Stimulated activated CD8-positive, alpha-beta memory T cell treated with anti-CD3 and anti-CD28 coated beads, Interleukin-15, amount 100 ng/mL, for 48 hours (primary cell): ENCODE measurements at places on chromosomes 1 and 21.

DNA sequence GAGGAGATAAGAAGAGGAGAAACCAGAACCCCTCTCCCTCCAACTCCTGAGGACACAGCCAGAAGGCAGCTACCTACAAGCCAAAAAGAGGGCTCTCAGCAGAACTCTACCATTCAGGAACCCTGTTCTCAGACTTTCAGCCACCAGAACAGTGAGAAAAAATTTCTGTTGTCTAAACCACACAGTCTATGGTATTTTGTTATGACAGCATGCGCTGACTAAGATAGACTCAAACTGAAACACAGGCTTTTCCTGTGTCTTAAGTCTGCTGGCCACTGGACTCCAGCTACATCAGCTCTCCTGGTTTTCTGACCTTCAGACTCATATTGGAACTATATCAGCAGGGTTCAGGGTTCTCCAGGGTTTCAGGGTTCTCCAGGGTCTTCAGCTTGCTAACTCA lies 126.5 kb upstream of the TNFSF4 start:
- no peak for DNase-seq

GRCh38 chr1:66777831-66778230 lies 23.2 kb downstream of the INSL5 start:
- DNase-seq, result no peak

DNA sequence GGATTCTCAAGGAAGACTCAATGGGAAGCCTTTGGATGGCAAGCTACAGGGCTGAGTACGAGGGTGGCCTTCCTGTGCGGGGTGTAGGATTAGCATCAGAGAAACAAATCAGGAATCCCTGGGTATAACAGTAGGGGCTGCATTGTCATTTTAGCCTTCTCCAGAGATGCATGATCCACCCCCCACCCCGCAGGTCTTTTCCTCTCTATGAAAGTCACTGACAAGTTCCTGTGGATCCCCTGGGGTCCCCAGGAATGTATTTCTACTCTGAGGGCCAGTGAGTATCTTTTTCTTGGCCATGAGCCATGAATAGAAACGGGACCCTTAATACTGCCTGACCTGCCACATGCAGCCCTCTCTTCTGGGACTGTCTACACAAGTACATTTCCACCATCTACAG lies 473.0 kb upstream of the VAMP3 start:
- no peak for DNase-seq

- DNase-seq, result peak; percentile 49
Measured at GRCh38 chr21:41068967-41069642, 98.9 kb upstream of the BACE2 start.

DNA sequence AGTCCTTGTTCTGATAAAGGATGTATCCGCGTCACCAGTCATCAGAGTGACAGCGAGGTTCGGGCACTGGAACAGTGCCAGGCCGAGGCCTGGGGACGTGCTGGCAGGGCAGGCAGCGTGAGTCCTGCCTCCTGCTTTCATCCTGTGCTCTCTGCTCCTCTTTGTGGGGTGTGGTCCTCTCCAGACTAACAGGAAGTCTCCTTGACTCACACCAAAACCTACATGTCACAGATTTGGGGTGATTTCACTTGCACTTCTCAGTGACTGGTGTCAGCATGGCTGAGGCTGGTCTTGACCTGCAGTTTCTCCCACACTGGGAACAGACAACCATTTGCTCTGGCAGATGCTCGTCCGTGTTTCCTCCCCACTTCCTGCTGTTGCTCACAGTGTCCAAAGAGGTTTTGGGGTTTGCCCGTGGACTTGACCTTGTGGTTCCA lies 8.8 kb upstream of the NLRP3 start:
- DNase-seq, result peak; percentile 63

DNA sequence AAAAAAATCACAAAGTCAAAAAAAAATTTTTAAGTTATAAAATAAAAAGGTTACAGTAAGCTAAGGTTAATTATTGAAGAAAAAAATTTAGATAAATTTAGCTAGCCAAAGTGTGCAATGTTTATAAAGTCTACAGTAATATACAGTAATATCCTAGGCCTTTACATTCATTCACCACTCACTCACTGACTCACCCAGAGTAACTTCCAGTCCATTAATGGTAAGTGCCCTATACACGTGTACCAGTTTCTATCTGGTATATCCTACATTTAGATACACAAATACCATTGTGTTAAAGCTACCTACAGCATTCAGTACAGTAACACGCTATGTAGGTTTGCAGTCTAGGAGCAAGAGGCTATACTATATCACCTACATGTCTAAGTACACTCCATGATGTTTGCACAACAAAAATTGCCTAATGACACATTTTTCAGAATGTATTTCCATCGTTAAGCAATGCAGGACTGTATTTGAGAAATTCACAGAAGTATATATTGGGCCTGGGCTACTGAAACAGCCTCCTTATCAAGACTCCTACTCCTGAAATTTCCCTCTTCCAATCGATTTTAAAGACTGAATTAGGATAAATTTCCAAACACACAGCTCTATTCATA lies 155.1 kb downstream of the COP1 start:
- no peak for DNase-seq

GRCh38 chr1:21854090-21854750 lies 42.2 kb downstream of the LDLRAD2 start:
- no peak for DNase-seq

- DNase-seq, result no peak
Measured at GRCh38 chr1:198577444-198577843, 37.0 kb upstream of the ATP6V1G3 start.

DNA sequence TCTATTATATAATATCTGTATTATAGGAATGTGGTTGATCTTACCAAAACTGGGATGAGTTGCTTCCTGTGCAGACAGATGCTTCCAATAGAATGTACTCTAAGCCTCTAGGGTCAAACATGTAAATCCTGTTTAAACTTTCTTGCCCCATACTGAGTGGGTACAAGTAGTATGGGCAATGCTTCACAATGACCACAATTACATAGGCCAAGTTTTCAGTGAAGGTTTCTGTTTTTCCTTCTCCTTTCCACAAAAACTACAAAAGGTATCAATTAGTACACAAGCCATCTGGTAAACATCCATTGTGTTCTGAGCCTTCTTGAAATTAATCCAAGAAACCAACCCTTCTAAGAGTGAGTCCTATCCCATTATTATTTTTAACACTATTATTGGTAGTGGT lies 16.8 kb downstream of the OTUD7B start:
- DNase-seq, result no peak

DNA sequence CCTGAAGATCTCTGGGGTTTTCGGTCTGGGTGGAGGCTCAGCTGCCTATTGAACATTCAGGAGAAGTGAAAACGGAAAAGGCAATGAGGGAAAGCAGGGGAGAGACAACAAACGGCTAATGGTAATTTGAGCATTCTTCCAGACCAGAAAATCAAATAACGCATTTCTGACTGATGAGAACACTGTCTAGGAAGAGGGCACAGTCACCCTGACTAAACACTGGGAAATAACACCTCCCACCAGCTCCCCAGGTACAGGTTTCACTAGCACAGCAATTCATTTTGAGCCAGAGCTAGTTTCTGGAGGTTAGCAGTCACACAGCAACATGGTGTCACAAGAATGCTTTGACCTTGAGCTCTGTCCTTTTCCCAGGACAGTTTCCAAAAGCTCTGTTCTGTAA lies 21.1 kb downstream of the NCF2 start:
- DNase-seq, result no peak

GRCh38 chr21:31371715-31372470 lies 27.8 kb upstream of the TIAM1 start:
- no peak for DNase-seq

DNA sequence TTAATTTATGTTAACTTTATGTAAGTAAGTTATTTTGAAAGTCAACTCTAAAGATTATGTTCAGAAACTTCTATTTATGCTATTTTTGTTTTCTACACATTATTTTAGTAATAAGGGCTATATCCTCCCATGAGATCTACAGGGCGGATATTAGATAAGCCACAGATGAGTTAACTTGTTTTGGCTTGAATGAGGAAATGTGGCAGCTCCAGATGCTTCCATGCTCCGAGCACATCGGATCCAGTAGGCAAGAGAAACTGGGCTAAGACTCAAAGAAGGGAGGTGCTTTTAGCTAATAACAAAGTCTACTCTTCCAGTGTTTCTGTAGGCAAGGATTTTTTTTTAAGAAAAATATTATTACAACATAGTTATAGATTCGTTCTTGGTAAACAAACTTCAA lies 20.0 kb upstream of the LAMC1 start:
- no peak for DNase-seq

DNA sequence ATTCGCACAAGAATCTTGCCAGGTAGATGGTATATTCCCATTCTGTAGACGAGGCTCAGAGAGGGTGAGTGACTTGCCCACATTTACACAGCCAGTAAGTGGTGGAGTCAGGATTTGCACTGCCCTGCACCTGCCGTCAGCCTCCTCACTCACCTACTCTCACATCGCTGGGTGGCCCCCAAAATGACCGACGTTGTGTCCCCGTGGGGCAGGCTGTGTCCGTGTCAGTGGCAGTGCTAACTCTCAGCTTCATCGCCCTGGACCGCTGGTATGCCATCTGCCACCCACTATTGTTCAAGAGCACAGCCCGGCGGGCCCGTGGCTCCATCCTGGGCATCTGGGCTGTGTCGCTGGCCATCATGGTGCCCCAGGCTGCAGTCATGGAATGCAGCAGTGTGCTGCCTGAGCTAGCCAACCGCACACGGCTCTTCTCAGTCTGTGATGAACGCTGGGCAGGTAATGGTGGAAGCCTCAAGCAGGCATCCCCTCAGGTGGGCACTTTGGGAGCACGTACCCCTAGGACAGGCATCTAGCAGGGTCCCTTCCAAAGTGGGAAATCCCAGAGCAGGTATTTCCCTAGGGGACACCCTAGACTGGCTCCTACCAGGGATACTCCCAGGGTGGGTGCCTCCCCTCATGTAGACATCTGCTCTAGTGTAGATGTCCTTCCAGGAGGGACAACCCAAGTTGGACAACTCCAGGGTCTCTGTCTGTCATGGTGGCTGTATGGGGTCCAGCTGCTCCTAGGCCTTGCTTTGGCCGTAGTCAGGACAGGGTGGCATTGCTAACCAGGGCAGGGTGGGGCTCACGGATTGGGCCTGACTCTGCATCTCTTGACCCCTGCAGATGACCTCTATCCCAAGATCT lies 3.4 kb downstream of the HCRTR1 start:
- DNase-seq, result no peak

DNA sequence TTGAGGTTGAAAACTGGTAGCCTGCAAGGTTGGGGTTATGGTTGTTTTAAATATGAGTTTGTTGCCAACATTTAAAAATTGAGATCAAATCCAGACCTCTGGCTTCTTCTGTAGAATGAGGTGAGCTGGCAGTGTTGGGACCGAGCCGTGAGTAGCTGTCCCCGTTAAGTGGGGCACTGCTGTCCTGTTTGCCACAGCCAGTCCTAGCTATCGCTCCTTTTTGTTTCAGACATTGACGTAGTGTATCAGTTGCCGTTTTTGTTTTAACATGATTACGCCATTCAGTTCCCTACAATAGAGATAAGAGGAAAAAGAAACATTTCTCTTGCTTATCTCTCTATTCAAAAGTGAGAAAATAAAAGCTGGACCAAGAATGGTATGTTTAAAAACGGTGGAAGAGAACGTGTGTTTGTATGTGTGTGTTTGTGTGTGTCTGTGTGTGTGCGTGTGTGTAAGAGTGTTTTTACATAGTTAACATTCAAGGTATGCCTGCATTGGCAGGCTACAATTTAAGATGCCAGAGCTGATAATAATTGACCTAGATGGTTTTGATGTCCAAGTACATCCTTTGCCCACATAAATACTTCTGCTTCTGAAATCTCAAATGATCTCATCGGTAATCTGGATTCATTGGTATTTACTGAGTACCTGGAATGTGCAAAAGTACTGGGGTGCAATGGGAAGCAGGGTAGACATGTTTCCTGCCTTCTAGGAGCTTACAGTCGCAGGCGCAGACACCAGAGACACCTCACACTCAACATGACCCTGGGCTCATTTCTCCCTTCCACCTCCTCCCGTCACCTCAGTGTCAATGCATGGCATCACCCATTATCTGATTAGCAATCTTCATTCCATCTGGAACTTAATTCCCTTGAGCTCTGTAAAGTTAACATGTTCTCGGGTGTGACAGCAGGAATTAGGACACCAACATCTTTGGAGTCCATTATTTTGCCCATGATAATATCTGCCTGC lies 65.8 kb downstream of the HUNK start:
- no peak for DNase-seq

DNA sequence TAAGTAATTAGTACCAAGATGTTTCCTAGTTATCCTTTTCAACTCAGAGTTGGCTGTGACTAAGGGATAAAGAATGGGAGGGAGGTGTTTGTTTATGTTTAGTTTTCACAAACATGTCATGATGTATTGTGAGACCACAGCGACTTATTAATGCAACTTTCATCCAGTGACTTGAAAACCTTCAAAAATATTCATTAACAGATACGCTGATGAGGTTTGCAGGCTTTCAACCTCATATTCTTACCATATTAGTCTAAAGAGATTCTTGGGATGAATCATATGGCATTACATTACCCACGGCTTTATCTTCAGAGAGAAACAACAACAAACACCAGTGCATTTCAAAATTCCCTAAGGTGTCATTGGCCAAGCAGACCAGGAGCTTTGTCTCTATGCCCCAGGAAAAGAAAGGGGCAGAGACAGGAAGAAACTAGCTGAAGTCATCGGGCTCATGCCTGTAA lies 36.4 kb downstream of the PALMD start:
- no peak for DNase-seq

- no peak for DNase-seq
Measured at GRCh38 chr1:240831922-240832321, 220.0 kb upstream of the GREM2 start.

GRCh38 chr21:41933313-41934079 lies 20.3 kb downstream of the C2CD2 start:
- no peak for DNase-seq

GRCh38 chr1:101166583-101167120 lies 70.2 kb upstream of the S1PR1 start:
- DNase-seq, result no peak

- no peak for DNase-seq
Measured at GRCh38 chr1:89721351-89721750, 88.4 kb downstream of the LRRC8C start.

- DNase-seq, result no peak
Measured at GRCh38 chr1:240613356-240614142, 1.6 kb upstream of the GREM2 start.

GRCh38 chr1:244057474-244058385 lies 6.6 kb downstream of the ZBTB18 start:
- DNase-seq, result no peak

DNA sequence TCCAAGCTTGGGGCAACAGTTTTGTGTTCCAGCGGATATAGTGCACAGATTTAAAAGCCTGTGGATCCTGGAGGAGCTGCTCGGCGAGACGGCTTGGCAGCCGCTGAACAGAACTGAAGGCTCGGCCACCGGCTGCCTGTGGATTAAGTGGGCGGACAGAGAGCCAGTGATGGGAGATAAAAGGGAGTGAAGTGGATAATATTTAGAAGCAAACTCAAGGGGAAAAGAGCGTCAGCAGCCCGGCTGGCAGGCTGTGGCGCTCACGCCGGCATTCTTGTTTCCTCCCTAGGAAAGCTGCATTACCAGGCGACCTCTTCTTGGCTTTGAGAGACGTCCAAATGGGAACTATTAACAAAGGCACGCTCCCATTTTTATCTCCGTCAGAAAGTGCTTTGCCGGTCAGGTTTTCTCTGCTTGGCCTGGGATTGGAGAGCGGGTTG lies 10.4 kb downstream of the TRABD2B start:
- DNase-seq, result no peak
